Posterior vena cava (tissue), 2 donors: ENCODE measurements at places on chromosomes 4 and X. TPM values are rescaled to one million over a fixed set of nuclear protein-coding genes. Genes with fewer than 3 reads are reported as not detected.

GRCh38 chrX:102957751-102958150 lies 20.7 kb downstream of the RAB40AL start:
- no peak for DNase-seq

GRCh38 chr4:55027596-55027995 lies 97.8 kb downstream of the KDR start:
- no peak for DNase-seq

GRCh38 chrX:116881961-116882360 lies 419.2 kb upstream of the CT83 start:
- no peak for DNase-seq

- DNase-seq = peak; percentile 87
Observed at GRCh38 chrX:153900831-153901752, 3.4 kb upstream of the AVPR2 start.

GRCh38 chr4:57119054-57119651 lies 9.0 kb upstream of the IGFBP7 start:
- DNase-seq = peak; percentile 92

GRCh38 chrX:36849407-36849806 lies 158.8 kb upstream of the FAM47C start:
- no peak for DNase-seq

DNA sequence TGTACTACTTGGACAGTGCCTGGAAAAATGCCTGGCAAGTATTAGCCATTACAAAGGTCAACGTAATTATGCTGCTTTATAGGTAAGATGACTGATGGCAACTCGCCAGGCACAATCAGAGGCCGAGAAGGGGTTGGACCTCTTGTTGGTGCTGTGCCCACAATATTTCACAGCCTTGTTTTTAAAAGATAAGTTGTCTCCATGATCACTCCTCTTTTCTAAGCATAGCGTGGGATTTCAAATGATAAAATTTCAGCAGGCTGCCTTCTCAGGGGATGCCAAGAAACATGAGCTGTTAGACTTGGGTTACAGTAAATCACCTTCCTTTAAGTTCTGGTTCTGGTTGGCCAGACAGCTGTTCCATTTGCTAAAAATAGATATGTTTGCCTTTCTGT lies 26.9 kb downstream of the HOPX start:
- DNase-seq = no peak

GRCh38 chrX:68372665-68373064 lies 60.6 kb downstream of the OPHN1 start:
- no peak for DNase-seq

DNA sequence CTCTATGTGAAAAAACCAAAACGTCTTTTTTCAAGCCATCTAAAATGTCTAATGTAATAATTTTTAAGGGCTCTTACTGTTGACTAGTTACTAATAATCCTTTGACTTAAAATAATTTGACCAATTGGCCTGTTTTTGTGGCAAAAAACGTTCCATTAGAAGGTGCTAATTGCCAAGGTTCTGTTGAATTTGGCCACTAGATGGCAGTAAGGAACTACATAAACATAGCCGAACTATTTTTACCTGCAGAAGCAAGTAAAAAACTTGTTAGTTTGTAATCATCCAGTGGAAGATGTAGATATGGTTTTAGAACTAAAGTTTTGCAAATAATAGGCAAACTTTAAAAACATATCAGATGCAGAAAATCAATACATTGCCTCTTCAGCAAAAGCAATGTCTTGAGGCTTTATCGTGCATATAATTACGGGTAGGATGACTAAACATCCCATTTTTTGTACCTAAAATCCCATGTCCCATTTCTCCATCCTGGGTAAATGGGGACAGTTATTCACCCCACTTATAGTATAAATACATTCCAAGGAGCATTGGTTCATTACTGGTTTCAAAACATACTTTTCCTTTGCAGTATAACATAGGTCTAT lies 57.6 kb downstream of the PROM1 start:
- DNase-seq = no peak

DNA sequence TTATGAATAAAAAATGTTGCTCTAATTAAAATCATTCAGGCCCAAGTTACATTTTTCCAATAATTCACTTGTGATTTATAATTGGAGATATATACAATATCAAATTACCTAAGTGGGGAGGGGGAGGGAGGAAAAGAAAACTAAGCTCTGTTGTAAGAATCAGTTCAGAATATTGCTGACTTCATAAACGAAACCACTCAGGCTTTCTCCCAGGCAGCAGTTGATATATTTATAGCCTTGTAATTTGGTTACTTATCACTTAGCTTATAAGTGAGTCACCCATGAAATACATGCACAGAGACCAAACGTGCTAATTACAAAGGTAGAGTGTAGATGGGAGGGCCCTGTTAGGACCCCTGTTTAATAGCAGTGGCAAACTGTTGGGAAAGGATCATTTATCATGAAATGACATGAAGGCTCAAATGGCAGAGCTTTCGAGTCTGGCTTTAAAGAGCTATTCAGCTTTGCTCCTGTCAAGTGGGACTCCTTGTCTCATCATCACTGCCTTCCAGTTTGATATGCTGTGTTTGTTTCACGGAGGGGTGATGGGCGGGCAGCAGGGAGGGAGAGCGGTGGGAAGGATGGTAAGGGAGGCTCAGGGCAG lies 105.6 kb upstream of the PGRMC2 start:
- DNase-seq = no peak

DNA sequence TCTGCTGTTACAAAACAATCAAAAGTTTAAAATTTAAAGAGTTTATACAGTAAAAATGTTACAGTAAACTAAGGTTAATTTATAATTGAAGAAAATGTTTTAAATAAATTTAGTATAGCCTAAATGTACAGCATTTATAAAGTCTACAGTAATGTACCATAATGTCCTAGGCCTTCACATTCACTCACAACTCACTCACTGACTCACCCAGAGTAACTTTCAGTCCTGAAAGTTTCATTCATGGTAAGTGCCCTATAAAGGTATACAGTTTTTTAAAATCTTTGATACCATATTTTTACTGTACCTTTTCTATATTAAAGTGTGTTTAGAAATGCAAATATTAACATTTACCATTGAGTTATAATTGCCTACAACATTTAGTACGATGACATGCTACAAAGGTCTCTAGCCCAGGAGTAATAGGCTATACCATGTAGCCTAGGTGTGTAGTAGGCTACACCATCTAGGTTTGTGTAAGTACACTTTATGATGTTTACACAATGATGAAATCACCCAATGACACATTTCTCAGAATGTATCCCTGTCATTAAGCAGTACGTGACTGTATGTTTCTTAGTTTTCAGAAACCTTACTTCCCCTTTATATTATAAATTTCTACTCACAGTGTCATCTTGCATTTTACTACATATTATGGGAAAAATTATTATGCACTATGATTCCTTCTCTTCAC lies 320.8 kb downstream of the ADAM29 start:
- no peak for DNase-seq

GRCh38 chr4:152887981-152888380 lies 48.1 kb upstream of the FHDC1 start:
- DNase-seq = no peak

GRCh38 chrX:25337841-25338240 lies 322.1 kb upstream of the ARX start:
- DNase-seq = no peak

DNA sequence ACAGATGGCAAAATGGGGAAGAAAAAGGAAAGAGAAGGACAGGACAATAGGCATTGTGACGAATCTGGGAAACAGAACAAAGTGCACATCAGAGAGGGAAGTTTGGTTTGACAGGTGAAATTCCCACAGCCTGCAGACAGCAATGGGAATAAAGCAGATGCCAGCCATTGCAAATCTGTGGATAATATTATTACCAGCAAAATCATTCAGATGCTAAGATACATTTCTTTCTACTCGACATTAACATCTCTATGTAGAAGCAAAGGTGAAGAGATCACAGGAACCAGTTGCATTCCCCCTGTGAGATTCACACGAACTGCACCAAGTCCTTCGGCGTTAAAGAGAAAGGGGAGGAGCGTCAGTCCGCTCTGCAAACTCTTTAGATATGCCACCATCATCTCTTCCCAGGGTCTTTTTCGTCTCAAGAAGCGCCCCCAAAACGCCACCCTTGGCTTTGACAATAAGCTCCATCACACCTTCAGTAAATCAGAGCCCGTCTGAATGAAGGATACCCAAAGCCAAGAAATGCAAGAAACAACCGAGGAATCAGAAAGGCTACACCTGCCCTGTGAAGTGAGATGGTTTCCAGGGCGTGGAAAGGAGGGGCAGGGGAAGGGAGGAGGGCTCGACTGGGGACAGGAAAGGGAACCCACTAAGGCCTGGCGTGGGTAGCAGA lies 1.9 kb downstream of the NEUROG2 start:
- DNase-seq = no peak

- no peak for DNase-seq
Observed at GRCh38 chr4:55435141-55435841, 39.5 kb downstream of the TMEM165 start.

GRCh38 chr4:86919561-86920223 lies 15.1 kb upstream of the AFF1 start:
- no peak for DNase-seq

GRCh38 chrX:19152762-19153161 lies 30.5 kb upstream of the ADGRG2 start:
- no peak for DNase-seq

DNA sequence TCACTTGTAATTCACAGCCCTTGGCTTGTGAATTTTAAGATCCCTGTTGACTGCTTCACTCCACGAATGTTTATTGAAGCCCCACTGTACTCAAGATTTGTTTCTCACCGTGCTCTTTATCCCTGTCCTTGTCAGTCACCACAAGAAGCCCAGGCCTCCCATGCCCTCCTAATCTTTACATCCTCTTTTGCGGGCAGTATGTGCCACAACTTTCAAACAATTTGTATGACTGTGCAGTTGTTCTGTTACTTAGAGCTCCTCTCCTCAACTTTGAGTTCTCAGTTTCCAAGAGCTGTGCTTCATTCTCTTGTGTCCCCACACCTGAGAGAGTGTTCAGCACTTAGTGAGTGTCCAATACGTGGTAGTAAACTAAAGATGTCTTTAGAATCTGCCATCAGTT lies 467.7 kb downstream of the NKX6-1 start:
- DNase-seq = no peak

GRCh38 chr4:1975391-1975801 lies 33.4 kb downstream of the NELFA start:
- DNase-seq = peak; percentile 74

GRCh38 chr4:73499996-73500765 lies 18.6 kb downstream of the AFM start:
- no peak for DNase-seq

- peak; percentile 59 for DNase-seq
Observed at GRCh38 chr4:13539047-13539618, 5.2 kb downstream of the NKX3-2 start.

DNA sequence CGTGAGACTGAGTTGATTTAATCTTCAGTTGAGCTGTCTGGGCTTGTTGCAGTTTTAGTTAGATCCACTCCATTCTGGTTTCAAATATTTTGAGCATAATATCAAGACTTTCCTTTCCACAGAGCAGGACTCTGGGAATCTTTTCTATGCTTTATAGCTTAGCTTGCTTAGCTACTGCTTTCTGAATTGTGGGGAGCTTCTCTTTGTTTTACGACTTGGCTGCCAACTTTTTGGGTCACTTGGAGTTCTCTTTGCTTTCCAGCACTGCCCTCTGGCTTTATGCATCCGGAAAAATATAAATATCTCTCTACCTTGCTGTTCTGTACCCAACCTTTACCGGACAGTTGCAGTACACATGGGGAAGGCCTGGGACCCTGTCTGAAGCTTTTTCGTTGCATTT lies 292.1 kb downstream of the STIM2 start:
- DNase-seq = no peak

GRCh38 chrX:1493877-1494510 lies 41.3 kb upstream of the ASMTL start:
- no peak for DNase-seq

- no peak for DNase-seq
Observed at GRCh38 chr4:17805580-17806155, 4.9 kb downstream of the DCAF16 start.

- DNase-seq = no peak
Observed at GRCh38 chr4:23889814-23890341, at the start of gene PPARGC1A. Gene PPARGC1A, minus strand, starts transcription at chr4:23890047. Its CDS starts 90 bp downstream, at chr4:23889957.

DNA sequence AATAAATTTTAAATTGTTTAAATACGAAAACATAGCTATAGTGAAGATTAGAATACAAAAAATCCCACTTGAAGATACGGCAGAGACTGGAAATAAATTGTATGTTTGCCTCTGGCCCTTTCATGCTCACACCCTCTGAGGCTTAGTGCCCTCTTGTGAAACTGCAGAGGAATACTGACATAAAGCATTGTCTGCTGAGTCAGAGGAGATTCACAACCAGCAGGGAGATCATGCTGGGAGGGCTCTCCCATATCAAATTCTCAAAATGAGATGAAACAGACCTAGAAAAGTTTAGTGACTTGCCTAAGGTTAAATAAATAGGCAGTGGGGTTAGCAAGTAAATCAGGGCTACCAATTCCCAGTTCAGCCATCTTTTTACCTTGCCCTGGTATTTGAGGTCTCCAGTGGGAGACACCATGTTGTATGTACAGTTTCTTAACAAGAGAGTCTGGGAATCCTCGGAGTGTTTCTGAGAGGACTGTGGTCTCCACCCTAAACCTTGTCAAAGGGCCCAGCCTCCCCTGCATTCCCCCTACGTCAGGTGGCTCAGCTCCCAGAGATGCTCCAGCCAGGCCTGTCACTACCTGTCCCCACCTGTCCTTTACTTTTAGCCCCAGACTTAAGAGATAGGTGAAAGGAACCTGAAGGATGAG lies 581.4 kb upstream of the DIPK2B start:
- DNase-seq = no peak

GRCh38 chr4:18961266-18961665 lies 939.7 kb upstream of the LCORL start:
- no peak for DNase-seq

GRCh38 chr4:68736813-68737212 lies 66.4 kb upstream of the UGT2B15 start:
- no peak for DNase-seq

- no peak for DNase-seq
Observed at GRCh38 chr4:182805321-182805720, 111.9 kb downstream of the DCTD start.

DNA sequence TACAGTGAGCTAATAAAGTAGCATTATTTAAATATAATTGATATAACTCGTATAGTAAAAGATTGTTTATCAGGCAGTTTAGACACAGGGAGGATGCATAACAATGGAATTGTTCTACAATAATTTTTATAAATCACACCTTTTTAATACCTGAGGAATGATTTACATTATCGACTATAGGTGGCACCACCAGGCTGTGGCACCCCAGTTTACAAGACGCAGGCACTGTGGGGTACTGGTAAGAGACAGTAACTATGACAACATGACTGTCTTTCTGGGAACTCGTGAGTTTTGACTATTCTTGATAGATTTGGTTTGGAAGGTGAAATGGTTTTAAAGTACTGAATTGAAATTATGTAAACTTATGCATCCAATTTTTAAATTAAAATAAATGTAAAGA lies 27.1 kb upstream of the STBD1 start:
- DNase-seq = no peak

Gene PFKFB1
- total RNA-seq = 0.42 TPM

Gene COPS4
- total RNA-seq = 36.2 TPM

Gene ARMCX1
- 28.8 TPM for total RNA-seq

Gene RNF128
- total RNA-seq = not detected

Gene CDKL2
- total RNA-seq = 1.3 TPM

Gene TLR6
- 6.0 TPM for total RNA-seq

Gene AWAT2
- not detected for total RNA-seq

Gene IGFBP7
- total RNA-seq = 2,920 TPM

Gene SSX7
- total RNA-seq = not detected

Gene ANK2
- total RNA-seq = 163 TPM

Gene MAGEA2
- not detected for total RNA-seq

Gene C1QTNF7
- 6.8 TPM for total RNA-seq

Gene PLXNB3
- total RNA-seq = 16.8 TPM

Gene IQSEC2
- total RNA-seq = 8.3 TPM

Gene GABRG1
- not detected for total RNA-seq

Gene MAPK10
- 13.6 TPM for total RNA-seq

Gene DIPK2B
- 32.2 TPM for total RNA-seq

Gene P2RY4
- total RNA-seq = 0.57 TPM

Gene CYLC1
- total RNA-seq = not detected
